Stimulated activated CD8-positive, alpha-beta memory T cell treated with anti-CD3 and anti-CD28 coated beads, Interleukin-7, amount 100 ng/mL, for 1 hour (primary cell): ENCODE measurements at places on chromosomes 7 and 10.

DNA sequence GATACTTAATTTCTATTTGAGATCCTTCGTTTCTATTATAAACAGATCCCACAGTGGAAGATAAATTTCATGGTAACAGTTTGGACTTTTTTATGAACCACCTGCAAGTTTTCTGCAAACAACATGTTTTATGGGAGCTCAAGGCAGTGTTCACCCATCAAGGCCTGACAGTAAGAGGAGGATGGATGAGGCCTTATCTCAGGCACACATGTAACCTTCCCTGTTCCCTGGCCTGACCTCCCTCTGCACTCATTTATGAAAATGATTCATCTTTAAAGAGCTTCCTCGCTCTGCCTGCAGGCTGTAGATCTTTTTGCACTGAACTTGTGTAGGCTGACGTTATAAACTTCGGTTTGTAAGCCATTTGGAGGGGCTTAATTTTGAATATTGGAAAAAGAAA, 500.1 kb downstream of the GATA3 start:
- no peak for DNase-seq

DNA sequence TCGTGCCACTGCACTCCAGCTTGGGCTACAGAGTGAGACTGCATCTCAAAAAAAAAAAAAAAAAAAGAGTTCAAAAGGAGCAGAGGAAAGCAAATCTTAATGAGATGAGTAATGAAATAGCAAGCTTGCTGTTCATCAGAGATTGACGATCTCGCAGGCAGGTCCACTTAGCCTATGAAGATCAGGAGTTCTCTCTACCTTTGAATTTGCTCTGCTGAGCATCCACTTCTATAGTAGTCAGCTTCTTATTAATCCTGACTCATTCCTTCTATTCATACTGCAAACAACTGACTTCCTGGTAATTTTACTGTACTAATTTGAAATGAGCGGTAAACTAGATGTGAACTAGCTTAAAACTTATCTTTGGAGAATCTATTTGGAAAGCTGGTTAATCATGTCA, 1014.6 kb downstream of the GATA3 start:
- DNase-seq, result no peak

GRCh38 chr7:184294-185264, 7.8 kb upstream of the FAM20C start:
- DNase-seq, result no peak

- DNase-seq, result no peak
Observed at GRCh38 chr7:116854132-116854531, 8.3 kb upstream of the CAPZA2 start.

GRCh38 chr10:117537436-117537903, 5.1 kb upstream of the EMX2 start:
- no peak for DNase-seq

DNA sequence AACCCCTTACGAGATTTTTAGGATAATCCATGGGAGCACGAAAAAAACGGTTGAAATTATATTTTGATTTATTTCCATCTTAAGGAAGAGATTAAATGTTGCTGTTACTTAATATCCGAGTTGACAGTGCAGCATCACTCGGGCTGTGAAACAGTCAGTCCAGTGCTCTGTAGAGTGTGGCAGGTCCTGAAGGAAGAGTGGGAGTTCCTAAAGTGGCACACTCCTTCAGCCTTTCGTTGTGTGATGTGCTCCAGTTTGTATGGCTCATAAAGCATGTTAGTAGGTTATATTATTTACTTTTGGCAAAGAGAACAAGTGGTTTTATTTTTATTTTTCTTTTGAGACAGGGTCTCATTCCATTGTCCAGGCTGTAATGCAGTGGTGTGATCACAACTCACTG, 358.3 kb downstream of the AUTS2 start:
- DNase-seq, result no peak
